Hematopoietic multipotent progenitor cell (in vitro differentiated cells): ENCODE measurements at places on chromosomes 16 and 17.

- DNase-seq, result no peak
Observed at GRCh38 chr16:84751241-84751640, 51.4 kb downstream of the USP10 start.

GRCh38 chr16:20675488-20676267 lies 21.8 kb downstream of the ACSM1 start:
- DNase-seq, result peak; percentile 52

DNA sequence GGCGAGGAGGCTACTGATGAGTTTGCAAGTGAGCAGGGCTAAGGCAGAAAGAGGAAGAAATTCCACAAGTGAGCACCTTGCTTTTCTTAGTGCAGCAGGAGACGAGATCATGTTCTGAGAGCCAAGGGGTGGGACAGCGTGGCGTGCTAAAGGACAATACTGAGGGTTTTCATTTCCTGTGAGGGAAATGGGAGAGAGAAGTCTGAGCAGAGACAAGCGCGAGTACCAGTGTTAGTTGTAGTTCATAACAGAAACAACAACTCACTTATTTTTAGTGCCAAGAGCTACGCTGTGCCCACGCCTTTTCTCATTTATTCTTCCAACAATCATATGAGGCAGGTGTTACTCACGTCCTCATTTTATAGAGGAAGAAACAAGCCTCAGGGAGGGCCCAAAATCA lies 2.3 kb downstream of the SPACA3 start:
- no peak for DNase-seq

- DNase-seq, result no peak
Observed at GRCh38 chr17:63431939-63432804, 13.9 kb downstream of the CYB561 start.

- DNase-seq, result no peak
Observed at GRCh38 chr16:57645691-57646387, 17.4 kb downstream of the ADGRG1 start.

GRCh38 chr16:70298988-70299938 lies at the start of gene DDX19B:
Gene DDX19B (plus strand): TSS chr16:70299186. CDS start chr16:70299298, 112 bp downstream.
- DNase-seq, result peak; percentile 79
